ENCODE measurements at places on chromosomes 6 and 20.

GRCh38 chr6:34315780-34316179 is 67.0 kb upstream of the SMIM29 start:
- DNase-seq = no peak

- DNase-seq = no peak
Measured at GRCh38 chr6:330948-331347, 38.7 kb downstream of the DUSP22 start.

DNA sequence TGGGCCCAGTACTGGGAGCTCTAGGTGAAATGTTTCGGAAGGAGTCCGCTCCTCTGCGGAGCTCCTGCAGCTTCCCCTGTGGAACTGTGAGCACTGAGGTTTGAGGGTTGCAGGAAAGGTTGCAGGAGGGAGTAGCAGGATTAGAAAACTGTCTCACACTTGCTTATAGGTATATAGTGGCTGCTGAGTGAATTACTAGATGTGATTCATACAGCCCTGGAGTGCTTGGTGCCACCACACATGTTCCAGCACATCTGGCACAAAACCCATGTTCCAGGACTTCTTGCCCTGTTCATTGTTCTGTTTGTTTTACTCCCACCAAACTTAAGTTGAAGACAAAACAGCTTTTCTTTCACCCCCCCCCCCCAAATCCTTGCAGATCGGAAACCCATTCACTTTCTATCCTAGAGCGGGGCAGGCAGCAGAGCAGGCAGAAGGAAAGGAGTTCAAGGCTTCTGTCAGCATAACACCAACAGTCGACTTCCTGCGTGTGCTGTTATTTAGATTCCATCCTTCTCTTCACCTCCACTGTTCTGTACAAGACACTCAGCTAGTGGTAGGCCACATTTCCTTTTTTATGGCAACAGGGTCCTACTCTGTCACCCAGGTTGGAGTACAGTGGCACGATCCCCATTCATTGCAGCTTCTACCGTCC is 669 bp upstream of the PEX6 start:
- peak; percentile 33 for DNase-seq

DNA sequence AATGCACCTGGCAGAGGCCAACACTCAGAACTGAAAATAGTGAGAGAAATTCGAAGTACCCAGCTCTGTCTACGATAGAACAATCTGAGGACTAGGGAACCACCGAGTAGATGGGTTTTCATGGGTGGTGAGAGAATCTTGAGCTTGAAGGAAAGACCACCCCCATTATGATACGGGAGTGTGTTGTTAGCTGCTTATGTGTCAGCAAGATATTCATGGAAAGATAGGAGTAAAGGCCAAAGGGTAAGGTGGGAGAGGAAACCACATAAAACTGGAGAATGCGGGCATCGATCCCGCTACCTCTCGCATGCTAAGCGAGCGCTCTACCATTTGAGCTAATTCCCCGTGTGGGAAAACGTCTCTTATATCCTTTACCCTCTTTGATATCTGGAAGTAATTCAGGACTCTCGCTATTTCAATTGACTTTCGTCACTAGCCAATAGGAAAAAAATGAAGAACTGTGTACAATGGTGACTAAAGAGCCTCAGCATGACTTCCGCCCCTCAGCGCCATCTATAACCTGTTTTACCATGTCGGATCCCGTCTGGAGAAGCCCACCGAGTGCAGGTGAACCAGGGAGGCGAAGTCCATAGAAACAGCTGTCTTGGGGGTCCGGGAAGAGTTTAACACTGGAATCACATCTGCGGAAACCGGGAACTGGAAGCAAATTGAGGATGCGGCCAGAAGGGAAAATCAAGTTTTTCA is 25.0 kb upstream of the ABT1 start:
- peak; percentile 61 for DNase-seq

GRCh38 chr6:75800133-75800532 is 51.1 kb downstream of the MYO6 start:
- DNase-seq = no peak

DNA sequence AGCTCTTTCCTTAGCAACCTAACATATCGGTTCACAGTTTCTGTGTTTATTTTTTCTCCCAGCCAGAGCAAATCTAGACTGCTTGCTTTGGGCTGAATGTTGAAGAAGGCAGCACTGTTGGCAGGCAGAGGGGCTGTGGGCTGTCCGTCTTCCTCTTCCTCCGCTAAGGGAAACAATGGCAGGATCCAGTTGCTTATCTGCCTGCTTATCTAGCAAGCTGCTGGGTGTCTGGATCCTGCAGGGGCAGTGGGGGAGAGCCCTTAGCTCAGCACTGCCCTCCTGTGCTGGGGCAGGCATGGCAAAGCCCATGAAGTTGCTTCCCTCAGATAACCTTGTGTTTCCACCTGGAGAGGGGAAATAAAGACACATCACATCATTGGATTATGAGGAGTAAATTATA is 92.7 kb upstream of the CD93 start:
- no peak for DNase-seq

GRCh38 chr6:130831607-130832006 is 4.4 kb downstream of the SMLR1 start:
- no peak for DNase-seq

- DNase-seq = no peak
Measured at GRCh38 chr6:101086473-101086872, 205.3 kb upstream of the ASCC3 start.

DNA sequence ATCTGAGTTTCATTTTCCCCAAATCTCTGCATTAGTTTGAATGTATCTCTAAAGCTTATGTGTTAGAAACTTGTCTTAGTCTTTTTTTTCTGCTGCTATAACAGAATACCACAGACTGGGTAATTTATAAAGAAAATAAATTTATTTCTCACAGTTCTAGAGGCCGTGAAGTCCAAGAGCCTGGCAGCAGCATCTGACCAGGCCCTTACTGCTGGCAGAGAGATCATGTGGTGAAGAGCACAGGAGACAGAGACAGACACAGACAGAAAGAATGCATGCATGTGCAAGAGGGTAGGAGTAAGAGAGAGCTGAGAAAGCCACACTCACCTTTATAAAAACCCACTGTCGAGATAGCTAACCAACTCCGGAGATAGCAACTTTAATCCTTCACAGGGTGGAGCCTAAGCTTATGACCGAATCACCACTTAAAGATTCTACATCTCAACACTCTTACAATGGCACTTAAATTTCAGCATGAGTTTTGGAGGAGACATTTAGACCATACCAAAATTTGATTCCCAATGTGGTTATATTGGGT is 412.7 kb upstream of the SOX4 start:
- no peak for DNase-seq

GRCh38 chr6:144718431-144718830 is 433.3 kb downstream of the UTRN start:
- DNase-seq = no peak

DNA sequence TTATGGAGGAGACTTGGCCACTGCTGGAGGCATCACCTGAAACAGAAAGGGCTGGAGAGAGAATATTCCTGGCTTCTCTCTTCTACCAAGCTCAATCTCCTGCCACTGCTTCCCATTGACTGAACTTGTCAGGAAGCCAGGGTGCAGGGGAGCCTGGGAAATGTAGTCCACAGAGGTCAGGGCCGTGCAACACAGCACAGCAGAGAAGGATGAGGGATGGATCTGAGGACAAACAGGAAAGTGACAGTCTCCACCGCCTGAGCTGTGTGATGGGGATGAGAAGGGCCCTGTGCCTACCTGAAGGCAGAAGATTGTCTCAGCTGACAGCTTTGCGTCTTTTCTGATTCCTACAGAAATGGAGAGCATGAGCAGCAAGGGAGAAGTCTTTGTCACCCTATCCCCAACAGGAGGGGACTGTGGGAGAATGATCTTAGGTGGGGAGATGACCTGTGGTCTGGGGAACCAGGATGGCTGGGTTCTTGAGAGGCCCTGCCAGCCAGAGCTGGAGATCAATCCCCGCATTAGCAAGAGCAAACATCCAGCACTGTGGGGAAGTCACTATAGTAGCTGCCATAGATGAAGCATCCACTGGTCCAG is 114.2 kb downstream of the SNX5 start:
- no peak for DNase-seq

Measured in CD4-positive, alpha-beta T cell treated with Interleukin-4 for 4 hours (primary cell).